ENCODE measurements at places on chromosomes 6 and 20. TPM values are rescaled to one million over a fixed set of nuclear protein-coding genes. Genes with fewer than 3 reads are reported as not detected.

DNA sequence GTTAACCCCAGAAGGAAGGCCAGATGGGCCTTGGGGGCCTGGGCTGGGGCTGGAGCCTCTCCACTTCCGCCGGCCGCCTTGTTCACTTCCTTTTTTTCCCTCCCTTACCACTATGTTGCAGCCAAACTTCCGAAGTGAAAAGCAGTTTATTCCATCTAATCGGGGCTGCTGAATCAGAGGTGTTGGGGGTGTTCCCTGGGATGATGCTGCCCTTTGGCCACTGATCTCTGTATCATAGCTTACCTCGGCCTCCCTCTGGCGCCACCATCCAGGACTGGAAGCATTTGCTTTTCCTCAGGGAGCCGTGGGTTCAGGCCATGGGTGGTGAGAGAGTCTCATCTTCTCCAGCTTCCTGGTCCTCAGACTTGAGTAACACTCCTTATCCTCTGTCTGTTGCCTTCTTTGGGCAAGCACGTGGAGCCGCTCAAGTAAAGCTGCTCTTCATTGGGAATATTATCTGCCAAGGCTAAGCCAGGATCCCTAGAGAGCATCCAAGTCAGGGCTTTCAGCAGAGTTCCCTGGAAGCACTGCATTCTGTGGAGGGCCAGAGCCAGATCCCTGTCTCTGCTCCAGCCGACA is 39.6 kb downstream of the SLX4IP start:
- no peak for DNase-seq

DNA sequence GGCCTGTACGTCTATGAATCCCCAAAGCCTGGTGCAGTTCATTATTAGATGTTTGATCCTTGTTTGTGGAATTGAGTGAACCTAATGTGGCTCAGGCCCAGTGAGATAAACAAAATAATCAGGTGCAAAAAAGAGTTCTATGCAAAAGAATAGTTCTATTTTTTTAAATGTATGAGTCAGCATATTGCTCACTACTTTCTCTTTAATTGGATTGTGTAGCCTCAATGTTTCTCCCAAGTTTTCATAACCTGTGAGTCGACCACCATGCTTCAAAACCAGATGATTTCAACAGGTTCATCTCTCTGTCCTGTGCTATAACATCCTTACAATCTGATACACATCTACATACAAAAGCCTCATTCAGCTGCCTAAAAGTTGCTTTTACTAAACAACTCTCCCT is 116.5 kb upstream of the HDAC2 start:
- DNase-seq = no peak

- DNase-seq = peak; percentile 25
Measured at GRCh38 chr6:25017932-25018567, 82.3 kb upstream of the RIPOR2 start.

DNA sequence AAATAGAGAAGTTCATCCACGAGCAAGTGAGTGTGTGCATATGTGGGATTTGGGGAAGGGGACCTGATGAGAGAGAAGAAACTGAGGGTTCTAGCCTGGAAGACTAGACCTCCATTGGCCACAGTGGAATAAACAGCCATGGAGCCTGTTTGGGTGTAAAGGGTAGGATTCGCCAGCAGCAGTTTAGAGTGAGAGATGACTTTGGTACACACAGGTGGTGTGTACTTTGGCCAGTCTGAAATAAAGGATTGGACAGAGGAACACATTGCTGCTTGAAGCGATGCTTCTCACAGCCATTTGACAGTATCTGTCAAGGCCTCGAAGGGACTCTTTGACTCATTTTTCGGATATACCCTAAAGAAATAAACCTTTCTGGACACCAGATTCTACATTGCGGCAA is 29.2 kb downstream of the PLEKHG1 start:
- no peak for DNase-seq

NT5DC1 gene
- total RNA-seq = 17.5 TPM

PGC gene
- total RNA-seq = not detected

DNA sequence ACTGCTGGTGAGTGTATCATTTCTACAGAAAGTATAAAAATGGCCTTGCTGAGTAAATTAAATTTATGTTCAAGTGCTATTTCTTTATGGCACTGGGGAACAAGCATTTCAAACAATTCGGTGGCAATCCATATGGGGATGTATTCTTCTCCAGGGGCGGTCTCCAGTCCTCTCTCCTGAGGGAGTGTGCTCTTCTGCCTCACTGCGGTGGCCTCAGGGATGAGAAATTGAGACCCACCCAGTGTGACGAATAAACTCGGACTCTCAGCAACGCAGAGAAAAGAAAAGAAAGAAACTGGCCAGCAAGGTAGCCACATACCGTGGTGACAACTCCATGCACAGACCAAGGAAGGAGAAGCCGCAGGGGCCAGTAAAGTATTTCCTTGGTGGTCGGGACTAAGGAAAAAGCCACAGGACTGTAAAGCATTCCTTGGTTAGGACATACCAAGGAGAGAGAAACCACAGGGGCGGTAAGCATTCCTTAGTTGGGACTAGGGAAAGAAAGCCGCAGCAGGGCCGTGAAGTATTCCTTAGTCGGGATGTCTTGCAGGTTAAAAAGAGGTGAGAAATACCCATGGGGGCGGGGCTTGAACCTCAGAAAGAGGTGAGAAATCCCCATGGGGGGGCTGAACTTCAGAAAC is 13.6 kb upstream of the GOPC start:
- DNase-seq = no peak

AVP gene
- total RNA-seq = not detected

PXMP4 gene
- total RNA-seq = 21.2 TPM

RAB23 gene
- 31.2 TPM for total RNA-seq

ZNF391 gene
- 6.8 TPM for total RNA-seq

CGA gene
- not detected for total RNA-seq

GRCh38 chr6:40719671-40720374 is 132.7 kb upstream of the LRFN2 start:
- DNase-seq = no peak

DNA sequence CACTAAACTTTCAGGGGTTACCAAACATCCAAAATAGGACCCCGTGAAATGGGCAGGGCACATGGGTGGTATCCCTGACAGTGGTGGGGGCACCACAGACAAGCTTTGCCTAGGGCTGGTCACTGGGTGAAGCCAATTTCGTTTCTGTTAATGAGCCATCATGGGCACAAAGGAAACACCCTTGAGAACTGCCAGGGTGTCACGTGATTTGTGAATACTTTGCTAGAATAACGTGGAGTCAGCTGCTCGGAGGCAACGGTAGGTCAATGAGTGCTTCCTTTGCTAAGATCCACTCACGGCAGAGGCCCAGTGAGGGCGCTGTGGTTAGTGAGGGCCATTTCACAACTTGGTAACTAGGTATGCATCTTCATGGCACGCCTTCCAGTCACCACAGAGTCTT is 87.7 kb upstream of the AGPAT4 start:
- DNase-seq = no peak

DNA sequence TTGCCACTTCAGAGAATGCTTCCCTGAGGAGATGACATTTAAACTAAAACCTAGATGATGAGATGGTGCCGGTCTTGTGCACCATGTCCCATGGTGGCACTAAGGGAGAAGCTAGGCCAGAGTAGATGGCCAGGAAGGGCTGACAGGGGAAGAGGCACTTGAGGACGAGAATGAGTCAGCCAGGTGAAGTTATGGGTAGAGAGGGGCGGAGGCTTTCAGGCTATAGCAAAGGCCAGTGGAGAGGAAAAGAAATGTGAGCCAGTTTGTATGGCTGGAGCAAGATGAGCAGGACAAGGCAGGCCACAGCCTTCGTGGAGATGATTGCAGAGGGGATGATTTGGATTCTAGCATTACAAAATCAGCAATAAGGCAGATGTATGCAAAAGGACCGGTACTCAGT is 44.7 kb upstream of the ADGRF4 start:
- DNase-seq = no peak

DNA sequence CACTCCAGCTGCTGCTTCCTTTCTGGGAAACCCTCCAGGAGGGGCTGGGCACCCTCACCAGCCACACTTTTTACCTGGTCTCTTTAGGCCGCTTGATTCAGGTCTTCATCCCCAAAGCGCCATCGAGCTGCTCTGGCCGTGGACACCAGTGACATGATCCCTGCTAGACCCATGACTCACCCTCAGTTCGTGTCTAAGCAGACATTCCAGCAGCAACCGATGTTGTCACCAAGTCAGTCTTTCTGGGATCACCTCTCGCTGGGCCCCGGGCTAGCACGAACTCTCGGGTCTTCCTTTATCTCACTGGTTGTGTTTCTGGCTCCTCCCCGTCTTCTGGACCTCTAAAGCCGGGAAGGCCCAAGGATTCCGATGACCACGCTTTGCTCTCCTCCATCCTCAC is 43.0 kb upstream of the GPR31 start:
- DNase-seq = no peak

DNA sequence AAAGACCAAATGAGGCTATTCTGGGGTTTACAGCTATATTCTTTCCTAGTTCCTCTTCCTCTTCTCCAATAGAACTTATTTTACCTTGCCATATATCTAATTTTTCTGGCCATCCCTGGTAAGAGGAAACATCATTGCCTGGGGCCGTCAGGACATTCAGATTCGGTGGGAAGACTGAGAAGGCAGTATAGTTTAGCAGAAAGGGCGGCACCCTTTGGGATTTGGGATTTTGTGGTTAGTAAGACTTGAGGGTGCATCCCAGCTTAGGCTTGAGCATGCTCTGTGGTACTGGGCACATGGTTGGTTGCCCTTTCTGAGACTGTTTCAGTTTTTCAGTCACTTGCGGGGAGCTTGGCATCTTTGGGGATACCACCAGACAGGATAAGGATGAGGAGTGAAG is 21.1 kb downstream of the SCUBE3 start:
- DNase-seq = no peak

IL17A gene
- total RNA-seq = not detected

DNA sequence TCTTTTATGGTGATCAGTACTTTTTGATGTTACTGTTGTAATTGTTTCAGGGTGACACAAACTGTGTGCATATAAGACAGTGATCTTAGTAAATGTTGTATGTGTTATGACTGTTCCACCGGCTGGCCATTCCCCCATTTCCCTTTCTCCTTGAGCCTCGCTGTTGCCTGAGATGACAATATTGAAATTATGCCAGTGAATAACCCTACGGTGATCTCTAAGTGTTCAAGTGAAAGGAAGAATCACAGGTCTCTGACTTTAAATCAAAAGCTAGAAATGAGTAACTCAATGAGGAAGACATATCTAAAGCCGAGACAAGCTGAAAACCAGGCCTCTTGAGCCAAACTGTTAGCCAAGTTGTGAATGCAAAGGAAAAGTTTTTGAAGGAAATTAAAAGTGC is 32.3 kb downstream of the TULP4 start:
- no peak for DNase-seq

All from thyroid gland (tissue), 4 donors.